Stimulated activated CD4-positive, alpha-beta T cell treated with anti-CD3 and anti-CD28 coated beads, Interleukin-2, amount 100 ng/mL, for 4 hours (primary cell): ENCODE measurements at places on chromosomes 5 and 9.

GRCh38 chr9:1044643-1045042 lies 5.5 kb upstream of the DMRT2 start:
- DNase-seq, result no peak

DNA sequence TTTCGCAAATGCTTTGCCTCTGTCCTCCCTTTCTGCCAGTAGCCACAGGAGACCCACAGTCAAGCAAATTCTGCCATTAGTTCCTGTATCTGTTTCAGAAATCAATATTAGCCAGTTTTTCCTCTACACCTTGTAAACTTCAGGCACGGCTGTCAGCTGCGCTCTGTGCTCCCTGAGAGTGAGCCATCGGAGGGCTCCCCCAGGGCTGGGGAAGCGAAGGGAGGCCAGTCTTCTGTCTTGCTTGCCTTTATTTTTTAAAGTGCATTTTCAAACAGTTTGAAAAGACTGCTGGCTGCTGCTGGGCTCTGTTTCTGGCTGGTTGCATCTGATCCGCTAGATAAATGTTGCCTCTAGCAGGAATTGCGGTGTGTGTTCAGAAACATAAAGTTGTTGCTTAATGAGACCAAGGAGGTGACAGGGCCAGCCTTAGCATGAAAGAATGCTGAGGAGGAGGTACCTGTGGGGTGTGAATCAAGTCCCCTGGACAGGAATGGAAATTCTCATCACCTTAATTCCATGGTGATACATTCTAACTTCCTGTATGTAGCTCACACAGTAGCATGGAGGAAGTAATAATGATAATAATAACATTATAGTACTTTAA lies 421.7 kb upstream of the KIF2A start:
- DNase-seq, result no peak

DNA sequence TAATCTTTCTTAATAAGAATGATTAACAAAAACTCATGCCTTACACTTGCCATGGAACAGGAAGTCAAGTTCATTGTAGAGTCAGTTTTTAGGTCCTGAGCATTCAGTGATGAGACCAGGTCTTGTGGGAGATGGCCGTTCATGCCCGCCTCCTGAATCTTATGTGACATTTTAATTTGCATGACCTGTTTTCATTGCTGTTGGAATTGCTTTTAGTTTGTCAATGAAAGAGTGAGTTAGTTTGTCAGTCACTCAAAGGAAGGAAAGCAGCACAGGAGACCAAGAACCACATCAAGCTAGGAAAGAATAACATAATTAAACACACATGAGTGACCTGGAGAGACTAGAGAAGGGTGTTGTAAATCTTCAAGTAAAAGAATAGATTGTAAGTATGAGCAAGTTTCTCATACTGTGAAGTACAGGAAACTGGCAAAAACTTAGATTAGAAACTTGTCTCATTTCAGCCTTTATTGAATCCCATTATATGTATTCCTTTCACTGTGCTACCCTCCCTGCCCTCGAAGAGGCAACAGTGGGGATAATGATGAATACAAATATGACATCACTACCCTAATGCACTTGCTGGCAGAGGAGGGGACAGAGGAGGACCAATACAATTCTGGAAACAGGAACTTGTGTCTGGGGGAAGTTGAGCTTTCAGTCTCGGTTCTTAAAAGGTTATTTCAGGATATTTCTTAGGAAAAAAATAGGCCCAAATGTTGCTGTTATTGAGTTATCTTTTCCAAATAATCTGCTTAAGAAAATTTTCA lies 64.3 kb upstream of the C6 start:
- no peak for DNase-seq

DNA sequence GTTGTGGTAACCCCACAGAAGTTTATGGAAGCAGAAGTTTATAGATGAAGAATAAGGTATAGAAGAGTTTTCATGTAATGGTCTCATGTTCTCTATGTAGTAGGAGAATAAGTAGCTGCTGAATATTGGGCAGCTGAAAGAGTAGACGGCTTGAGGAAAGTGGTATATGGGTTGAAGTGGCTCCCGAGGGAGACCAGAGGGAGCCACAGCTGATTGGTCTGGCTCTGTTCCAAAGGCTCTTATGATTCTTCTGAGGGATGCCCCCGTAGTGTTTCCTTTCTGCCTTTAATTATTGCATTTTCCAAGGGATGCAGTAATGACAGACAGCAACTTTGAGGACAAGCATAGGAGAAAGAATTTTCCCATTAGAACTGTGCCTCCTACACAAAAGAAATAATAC lies 30.1 kb upstream of the TENT2 start:
- no peak for DNase-seq

GRCh38 chr5:41708604-41708940 lies 161.7 kb downstream of the OXCT1 start:
- DNase-seq, result no peak
